ENCODE measurements at places on chromosomes 1 and 21.
A peak's percentile ranks its signal among the peaks of the same experiment; 100 is the strongest.

- DNase-seq = no peak
These were observed 49.1 kb downstream of the RBM11 start for GRCh38 chr21:14265023-14265422.

DNA sequence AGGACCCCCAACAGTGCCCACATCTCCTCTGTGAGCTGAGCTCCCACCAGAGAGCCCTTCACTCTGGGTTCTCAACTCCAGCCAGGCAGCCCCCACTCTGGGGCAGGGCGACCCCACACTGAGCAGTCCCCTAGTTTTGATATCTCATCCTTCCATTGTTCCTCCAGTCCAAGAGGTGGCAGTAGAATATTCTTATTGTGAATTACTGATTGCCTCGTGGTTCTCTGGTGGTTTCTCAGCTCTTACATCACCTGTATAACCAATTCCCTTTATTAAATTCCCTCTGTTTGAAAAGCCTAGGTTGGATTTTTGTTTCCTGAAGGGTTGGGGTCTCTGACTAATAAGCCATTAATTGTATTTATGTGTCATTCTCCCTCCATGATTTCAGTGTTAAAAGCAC is 407.5 kb downstream of the SETD4 start:
- DNase-seq = no peak

DNA sequence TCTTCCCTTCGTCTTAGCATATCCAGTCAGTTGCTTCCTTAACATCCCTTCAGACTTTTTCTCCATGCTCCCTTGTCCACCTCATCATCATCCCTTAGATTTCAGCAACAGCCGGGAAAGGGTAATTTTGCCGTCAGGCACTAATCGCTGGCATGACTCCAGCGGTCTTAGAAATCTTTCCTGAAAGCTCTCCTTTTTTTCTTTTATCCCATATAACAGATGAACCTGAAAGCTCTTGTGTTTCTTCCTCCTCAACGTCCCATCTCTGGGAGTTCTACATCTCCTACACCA is 10.4 kb upstream of the BOLA1 start:
- DNase-seq = no peak

DNA sequence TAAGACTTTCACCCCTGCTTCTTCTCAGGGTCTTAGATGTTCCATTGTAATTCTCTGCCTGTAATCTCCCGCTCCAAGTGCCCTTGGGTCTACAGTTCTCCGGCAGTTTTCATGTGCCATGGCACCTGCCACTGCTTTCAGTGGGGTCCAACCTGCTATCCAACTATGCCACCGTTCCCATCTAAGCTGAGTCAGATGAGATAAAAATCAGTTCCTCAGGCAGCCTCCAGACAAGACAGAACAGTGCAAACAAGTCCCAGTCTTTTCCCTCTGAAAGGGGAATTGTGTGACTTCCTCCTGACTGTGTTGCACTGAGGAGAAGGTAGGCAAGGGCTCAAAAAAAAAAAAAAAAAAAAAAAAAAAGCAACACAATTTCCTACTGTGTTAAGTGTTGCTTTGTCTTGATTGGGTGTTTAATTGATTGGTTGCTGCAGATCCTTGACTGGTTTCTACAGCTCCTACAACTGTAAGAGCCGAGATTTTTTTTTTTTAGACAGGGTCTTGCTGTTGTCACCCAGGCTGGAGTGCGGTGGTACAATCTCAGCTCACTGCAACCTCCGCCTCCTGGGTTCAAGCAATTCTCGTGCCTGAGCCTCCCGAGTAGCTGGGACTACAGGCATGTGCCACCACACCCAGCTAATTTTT is 50.7 kb downstream of the EBNA1BP2 start:
- DNase-seq = no peak

DNA sequence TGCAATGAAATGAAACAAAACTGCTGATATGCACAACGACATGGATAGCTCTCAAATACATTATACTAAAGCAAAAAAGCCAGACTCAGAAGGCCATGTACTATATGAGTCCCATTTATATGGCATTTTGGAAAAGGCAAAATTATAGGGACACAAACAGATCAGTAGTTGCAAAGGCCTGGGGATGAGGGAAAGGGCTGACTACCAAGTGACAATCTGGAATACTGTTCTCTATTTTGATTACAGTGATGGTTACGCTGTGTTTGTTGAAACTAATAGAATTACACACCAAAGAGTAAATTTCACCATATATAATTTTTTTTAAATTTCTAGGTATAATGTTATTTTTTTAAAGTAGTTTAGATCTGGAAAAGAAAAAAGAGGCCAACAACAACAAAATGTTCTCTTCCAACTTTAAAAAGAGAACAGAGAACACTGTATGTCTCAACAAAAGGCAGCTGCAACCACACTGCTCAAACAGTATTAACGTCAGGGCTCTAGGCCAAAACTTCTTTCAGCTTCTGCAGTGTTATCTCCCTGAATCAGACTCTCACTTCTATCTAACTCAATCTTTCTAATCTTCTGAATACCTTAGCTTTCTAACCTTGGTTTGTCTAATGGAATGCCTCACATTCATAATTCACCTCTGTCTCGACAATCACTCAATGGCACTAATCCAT is 75.8 kb downstream of the FOXJ3 start:
- no peak for DNase-seq

- DNase-seq = no peak
These were observed 688.9 kb downstream of the USP25 start for GRCh38 chr21:16418642-16419041.

DNA sequence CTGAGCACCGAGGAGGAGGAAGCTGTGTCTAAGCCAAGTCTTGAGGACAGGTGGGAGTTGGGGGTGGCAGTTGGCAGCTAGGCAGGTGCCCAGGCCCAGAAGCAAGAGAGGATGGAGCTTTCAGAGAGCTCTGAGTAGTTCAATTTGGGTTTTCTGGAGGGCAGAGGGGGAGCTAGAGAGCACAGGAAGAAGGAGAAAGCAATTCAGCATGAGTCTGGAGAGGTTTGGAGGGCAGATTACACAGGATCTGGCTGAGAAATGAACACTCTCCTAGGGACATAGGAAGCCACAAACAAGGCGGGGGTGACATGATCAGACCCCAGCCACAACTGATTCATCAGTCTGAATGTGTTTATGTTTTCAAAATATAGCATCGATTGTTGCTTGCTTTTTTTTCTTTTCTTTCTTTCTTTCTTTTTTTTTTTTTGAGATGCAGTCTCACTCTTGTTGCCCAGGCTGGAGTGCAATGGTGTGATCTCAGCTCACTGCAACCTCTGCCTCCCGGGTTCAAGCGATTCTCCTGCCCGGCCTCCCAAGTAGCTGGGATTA is 23.8 kb downstream of the PTPRF start:
- DNase-seq = peak; percentile 29

GRCh38 chr1:168224991-168225390 is 813 bp upstream of the SFT2D2 start:
- no peak for DNase-seq

DNA sequence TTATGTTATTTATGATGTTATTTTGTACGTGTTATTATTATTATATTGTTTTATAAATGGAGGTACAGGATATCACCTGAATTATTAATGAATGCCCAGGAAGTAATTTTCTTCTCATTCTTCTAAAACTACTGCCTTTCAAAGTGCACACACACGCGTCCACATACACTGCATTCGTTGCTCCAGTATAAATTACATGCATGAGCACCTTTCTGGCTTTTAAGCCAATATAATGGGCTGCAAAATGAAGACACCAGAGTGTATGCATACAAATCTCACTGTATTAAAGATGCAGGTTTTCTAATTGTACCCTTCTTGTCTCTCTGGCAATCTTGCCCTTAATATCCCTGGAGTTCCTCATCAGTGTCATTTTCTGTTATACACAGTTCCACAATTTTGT is 6.9 kb downstream of the RGS4 start:
- no peak for DNase-seq

- DNase-seq = no peak
These were observed 34.6 kb upstream of the FHAD1 start for GRCh38 chr1:15212216-15212953.

DNA sequence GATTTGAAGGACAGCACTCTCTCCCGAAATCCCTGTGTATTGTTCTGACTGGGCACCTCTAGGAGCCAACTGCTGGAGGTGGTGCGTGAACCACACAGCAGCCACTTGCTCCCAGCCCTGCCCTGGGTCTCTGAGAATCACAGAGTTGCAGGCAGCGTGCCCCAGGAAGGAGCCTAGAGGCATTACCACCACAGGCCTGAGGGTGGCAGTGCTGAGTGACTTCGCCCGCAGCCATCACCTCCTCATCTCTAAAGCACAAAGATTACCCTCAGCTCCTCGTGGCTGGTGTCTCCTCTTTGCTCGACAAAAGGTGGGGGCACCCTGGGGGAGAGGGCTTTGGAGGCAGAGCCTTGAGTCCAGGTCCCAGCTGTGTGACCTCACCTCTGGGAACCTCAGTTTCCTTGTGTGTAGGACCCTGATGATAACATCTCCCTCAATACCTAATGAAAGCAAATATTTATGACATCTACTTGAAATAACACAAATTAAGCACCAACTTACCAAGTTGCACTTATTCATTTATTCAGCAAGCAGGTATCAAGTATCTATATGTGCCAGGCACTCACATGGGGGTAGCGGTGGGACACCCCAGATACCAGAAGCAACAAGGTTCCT is 86.3 kb downstream of the VWA5B1 start:
- peak; percentile 59 for DNase-seq

GRCh38 chr1:37922767-37923550 is 23.9 kb downstream of the INPP5B start:
- DNase-seq = peak; percentile 59

DNA sequence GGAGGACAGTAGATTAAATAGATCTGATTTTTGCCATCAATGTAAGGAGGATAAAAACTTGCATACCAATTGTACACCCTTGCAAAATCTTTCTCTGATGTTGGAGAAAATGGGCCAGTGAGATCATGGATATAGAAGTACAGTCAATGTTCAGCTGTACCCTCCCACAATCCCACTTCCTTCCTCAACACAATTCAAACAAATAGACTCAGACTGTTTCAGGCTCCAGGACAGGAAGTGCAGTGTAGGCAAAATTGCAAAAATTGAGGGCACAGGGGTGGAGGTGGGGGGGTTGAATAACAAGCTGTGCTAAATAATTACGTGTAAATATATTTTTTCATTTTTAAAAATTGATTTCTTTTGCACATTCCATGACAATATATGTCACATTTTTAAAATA is 3.9 kb upstream of the IFI44 start:
- DNase-seq = no peak

DNA sequence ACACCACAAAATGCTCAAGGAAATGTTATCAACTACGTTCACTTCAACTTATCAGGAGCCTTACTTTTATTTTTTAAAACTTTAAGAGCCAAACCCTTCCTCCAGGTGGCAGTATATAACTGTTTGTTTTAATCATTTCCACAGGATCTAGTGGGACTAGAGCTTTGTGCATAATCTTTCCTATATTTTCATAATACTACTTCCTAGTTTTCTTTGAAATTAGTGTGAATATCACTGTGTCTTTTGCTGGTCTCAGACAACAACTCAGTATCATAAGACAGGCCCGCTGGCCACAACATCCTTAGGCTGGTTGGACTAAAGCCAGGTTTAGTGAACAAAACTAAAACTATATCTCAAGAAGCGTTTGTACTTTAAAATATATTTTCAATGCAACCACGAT is 145.5 kb downstream of the TIAM1 start:
- no peak for DNase-seq

- no peak for DNase-seq
These were observed 91.9 kb upstream of the CTTNBP2NL start for GRCh38 chr1:112304126-112304525.

- no peak for DNase-seq
These were observed 265.5 kb downstream of the PTPRC start for GRCh38 chr1:198904321-198904720.

- DNase-seq = no peak
These were observed 19.5 kb downstream of the LACTBL1 start for GRCh38 chr1:22953057-22953739.

DNA sequence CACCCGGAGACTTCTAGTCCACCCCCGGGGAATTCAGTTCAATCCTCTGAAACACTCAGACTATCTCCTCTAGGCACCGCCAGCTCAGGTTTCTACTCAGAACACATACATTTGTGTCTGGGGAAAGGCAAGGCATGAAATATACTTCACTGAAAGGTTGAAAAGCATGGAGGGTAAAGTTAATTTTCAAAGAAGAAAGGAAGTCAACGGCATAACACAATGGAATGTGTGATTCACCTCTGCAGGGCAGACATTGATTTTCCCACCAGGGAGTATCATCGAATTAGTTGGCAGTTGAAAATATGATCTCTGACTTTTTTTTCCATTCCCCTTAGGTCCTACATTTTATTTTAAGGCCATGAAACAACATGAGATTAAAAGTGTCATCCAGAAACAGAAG is 669.4 kb downstream of the SMYD3 start:
- DNase-seq = no peak

DNA sequence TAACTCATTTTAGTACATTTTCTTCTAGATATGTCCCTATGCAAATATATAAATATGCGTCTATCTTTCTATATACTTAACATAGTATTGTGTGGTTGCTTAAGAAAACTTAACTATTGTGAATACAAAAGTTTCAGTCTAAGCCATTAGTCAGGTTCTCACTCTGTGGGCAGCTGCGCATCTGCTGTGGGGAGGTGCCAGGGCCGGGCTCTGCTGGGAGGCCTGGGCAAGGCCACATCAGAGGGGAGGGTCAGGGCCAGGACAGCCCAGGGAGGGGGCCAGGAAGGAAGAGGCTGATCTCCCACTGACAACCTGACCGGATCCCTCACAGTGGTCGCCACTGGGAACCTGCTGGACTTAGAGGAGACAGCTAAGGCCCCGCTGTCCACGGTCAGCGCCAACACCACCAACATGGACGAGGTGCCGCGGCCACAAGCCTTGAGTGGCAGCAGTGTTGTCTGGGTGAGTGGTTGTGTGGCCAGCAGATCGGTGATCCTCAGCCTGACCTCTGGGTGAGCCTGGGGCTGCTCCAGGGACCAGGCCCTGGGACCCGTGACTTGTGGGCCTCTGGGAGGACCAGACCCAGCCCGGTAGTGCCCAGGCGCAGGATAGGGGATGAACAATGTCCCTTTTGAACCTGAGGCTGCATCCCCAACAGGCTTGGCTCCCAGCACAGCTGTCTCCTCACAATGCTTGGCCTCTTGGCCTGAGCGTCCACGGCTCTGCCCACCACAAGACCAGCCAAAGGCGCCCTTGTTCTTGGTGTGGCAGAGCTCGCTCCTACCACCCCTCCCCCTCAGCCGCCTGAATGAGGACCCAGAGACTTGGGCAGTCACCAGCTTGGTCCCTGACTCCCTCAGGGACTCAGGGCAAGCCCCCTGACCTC is 20.2 kb downstream of the LDLRAP1 start:
- no peak for DNase-seq

DNA sequence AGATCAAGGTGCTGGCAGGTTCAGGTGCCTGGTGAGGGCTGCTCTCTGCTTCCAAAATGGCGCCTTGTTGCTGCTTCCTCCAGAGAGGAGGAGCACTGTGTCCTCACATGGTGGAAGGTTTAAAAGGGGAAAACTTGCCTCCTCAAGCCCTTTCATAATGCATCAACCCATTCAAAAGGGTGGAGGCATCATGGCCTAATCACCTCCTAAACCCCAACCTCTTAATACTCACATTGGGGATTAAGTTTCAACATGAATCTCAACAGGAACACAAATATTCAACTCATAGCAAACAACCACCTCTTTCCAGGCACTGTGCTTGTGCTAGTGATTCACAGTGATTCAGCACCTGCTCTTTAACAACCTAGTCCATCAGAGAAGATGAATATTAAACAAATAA is 4.2 kb downstream of the S100A12 start:
- no peak for DNase-seq

- no peak for DNase-seq
These were observed 72.5 kb downstream of the FOXD2 start for GRCh38 chr1:47510282-47510811.

GRCh38 chr1:147201276-147201675 is 23.9 kb downstream of the FMO5 start:
- no peak for DNase-seq
